ENCODE measurements at places on chromosomes 12 and 14. TPM values are rescaled to one million over a fixed set of nuclear protein-coding genes. Genes with fewer than 3 reads are reported as not detected.

The SLC2A13 gene
- 9.8 TPM for total RNA-seq

The PDE6H gene
- total RNA-seq = not detected

The POTEM gene
- not detected for total RNA-seq

The ITGB7 gene
- 1.1 TPM for total RNA-seq

The EIF2B2 gene
- total RNA-seq = 11.2 TPM

The CD163L1 gene
- total RNA-seq = 1.1 TPM

The BIN2 gene
- 6.0 TPM for total RNA-seq

The NUBPL gene
- 4.6 TPM for total RNA-seq

The KLRC1 gene
- not detected for total RNA-seq

The CMTM5 gene
- total RNA-seq = not detected

The RFX4 gene
- total RNA-seq = 0.12 TPM

The KRT83 gene
- total RNA-seq = not detected
